ENCODE measurements at places on chromosomes 5 and 9.
A peak's percentile ranks its signal among the peaks of the same experiment; 100 is the strongest.

- DNase-seq: peak; percentile 27
These were observed 92.9 kb upstream of the MTAP start for GRCh38 chr9:21709464-21710058.

GRCh38 chr9:16787724-16788123 lies 82.7 kb downstream of the BNC2 start:
- no peak for DNase-seq

DNA sequence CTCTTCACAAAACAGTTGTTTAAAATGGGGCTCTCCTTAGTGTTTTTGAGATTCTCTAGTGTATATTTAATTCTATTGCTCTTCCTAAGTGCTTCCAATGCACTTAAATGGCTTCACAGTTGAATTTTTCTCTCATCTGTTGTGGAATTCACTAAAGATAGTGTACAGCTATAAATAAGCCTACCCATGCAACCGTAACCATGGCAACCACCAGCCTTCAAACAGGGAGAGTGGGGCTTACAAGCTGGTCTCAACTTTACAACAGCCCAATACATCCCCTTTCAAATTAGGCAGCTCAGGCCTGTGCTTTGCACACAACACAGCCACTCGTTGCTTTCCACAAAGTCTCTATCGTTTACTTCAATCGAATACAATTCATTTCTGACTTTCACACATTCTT lies 144.0 kb upstream of the PLPPR1 start:
- no peak for DNase-seq

DNA sequence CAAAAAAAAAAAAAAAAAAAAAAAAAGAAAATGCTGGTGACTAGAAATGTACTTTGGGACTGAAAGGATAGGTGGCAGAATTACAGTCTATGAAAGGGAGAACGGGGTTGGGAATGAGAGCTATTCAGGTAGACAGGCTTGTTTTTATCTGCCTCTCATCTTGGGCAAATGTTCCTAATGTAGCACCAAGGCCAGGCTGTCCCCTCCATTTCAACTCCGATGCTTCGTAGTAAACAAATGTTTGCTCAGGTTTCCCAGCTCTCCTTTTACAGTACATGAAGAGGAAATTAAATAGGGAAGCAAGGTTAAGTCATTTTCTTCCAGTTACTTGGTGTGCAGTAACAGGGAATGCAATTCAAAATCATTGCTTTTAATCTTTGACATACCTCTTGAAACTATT lies 4.4 kb upstream of the BASP1 start:
- DNase-seq: no peak

GRCh38 chr5:12284604-12285003 lies 380.4 kb upstream of the CTNND2 start:
- DNase-seq: no peak

- DNase-seq: no peak
These were observed 121.6 kb downstream of the WNK2 start for GRCh38 chr9:93305497-93306020.

DNA sequence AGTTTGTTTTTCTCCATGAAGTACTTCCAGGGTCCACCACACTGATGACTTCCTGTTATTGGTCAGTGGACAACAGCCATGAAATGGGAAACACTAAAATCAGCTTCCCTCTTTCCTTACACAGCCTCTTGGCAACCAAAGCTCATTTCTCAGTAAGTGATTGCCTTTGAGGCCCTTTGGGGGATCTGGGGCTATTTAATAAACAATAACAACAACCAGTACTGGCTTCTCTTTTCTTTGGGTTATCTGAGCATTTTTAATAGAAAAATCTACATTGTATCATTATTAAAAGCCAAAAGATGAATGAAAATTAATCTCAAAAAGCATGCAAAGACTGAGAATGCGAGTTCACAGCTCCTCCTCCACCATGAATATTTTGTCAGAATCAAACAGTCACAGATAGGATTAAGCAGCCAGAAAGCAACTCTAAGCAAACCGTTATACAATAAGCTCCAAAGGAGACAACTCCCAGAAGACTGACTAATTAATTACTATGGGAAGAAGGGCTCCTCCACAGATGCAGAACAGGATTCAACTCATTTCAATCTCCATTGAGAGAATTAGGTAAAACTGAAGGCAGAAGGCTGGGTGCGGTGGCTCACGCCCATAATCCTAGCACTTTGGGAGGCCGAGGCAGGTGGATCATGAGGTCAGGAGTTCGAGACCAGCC lies 68.3 kb downstream of the SERINC5 start:
- no peak for DNase-seq
